ENCODE measurements at places on chromosomes 16 and 17.

- no peaks in the 10 kb centered on the region for H3K27me3 ChIP-seq
- H3K36me3 ChIP-seq = peaks cover 5% of the 10 kb centered on the region
- H3K4me3 ChIP-seq = no peak overlapping the region
- peaks cover 43% of the 10 kb centered on the region for H3K4me1 ChIP-seq
- peak overlapping the region; percentile 22 for H3K27ac ChIP-seq
These were observed 704.3 kb downstream of the MAF start for GRCh38 chr16:78896280-78896679.

DNA sequence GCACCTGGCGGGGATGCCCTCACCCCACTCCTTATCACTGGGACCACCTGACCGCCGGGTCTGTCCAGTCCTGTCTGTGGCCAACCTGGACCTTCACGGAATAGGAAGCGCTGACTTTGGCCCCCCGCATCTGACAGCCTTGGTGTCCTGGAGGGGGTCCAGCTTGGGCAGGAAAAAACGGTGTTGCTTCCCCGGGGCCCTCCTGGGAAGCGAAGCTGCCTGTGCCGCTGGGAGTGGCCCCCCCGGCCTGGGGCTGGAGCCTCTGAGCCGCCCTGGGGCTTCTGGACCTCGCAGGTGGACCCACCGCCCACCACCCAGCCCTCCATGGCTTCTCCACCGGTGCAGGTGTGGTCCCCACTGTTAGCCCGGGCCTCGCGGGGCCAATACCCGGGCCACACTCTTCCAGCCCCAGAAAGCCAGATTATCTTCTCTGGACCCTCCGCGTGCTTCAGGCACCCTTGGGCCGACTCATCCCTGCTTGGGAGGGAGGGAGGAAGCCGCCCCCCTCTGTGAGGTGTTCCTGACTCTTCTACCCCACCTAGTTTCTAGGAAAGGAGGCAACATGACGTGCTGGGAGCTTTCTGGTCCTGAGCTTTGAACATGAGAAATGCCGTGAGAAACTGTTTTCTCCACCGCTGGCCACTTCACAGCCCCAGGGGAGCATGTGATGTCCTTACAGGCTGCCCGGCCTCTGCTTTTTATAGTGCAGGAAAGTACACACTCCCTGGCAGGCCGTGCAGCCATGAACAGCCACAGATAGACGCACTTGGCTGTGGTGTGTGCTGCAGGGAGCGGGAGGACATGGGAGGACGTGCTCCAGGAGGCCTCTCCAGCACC is 1.1 kb downstream of the C1QTNF1 start:
- peaks cover 57% of the 10 kb centered on the region for H3K27me3 ChIP-seq
- DNase-seq = no peak
- H3K4me3 ChIP-seq = peak overlapping the region; percentile 36
- H3K36me3 ChIP-seq = no peaks in the 10 kb centered on the region
- peaks cover 6% of the 10 kb centered on the region for H3K4me1 ChIP-seq

- no peak overlapping the region for H3K4me3 ChIP-seq
- no peaks in the 10 kb centered on the region for H3K4me1 ChIP-seq
- H3K27ac ChIP-seq = no peak overlapping the region
- DNase-seq = no peak
- H3K27me3 ChIP-seq = peaks cover 6% of the 10 kb centered on the region
These were observed 159.8 kb upstream of the SDK2 start for GRCh38 chr17:73803964-73804435.

DNA sequence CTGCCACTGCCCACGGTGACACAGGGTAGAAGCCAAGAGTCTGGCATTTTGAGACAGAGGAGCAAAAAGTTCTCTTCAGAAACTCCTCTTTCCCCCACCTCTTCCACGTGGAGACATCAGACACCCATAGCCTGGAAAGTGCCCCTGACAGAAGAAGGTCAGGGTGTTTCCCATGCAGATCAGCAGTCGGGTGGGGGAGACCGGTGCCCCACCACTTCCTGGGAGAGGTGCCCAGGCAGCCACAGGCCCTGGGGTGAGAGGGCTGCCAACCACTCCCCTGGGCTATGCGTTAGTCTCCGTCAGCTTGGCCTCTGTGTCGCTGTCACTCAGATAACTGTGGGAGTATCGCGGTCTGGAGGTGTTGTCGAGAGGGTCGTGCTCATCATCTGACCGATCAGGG is 31.5 kb downstream of the PIPOX start:
- H3K4me1 ChIP-seq = no peaks in the 10 kb centered on the region
- no peaks in the 10 kb centered on the region for H3K27me3 ChIP-seq
- H3K36me3 ChIP-seq = no peaks in the 10 kb centered on the region
- DNase-seq = no peak

DNA sequence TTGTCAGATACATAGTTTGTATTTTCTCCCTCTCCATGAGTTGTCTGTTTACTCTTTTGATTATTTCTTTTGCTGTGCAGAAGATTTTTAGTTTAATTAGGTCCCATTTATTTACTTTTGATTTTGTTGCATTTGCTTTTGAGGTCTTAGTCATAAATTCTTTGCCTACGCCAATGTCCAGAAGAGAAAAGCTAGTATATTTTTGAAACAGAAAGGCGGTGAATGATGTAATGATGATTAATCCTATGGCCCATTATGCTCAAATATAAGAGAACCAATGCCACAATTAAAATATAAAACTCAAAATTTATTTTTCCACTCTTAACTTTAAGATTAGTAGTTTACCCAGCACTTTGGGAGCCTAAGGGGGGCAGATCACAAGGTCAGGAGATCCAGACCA is 59.8 kb upstream of the SMIM36 start:
- no peak overlapping the region for H3K4me3 ChIP-seq
- H3K4me1 ChIP-seq = no peaks in the 10 kb centered on the region
- no peak overlapping the region for H3K27ac ChIP-seq
- no peak for DNase-seq
- H3K27me3 ChIP-seq = peaks cover 21% of the 10 kb centered on the region

DNA sequence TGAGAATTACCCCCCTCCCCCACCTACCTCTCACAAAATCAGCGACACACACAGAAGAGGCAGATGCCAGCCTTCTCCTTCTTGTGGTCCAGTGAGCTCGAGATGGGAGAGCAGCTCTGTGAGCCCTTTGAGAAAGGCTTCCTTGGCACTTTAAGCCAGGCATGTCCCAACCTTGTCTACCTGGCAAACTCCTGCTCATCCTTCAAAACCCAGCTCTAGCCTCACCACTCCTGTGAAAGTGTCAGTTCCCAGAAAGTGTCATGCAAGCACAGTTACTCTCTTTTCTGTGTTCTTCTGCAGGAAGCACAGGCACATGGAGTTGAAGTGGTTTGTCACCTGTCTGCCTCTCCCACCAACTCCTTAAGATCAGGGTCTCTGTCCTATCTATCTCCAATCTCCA is 1.6 kb downstream of the TMEM98 start:
- no peaks in the 10 kb centered on the region for H3K36me3 ChIP-seq
- H3K27ac ChIP-seq = no peak overlapping the region
- DNase-seq = no peak
- H3K4me1 ChIP-seq = peaks cover 4% of the 10 kb centered on the region

DNA sequence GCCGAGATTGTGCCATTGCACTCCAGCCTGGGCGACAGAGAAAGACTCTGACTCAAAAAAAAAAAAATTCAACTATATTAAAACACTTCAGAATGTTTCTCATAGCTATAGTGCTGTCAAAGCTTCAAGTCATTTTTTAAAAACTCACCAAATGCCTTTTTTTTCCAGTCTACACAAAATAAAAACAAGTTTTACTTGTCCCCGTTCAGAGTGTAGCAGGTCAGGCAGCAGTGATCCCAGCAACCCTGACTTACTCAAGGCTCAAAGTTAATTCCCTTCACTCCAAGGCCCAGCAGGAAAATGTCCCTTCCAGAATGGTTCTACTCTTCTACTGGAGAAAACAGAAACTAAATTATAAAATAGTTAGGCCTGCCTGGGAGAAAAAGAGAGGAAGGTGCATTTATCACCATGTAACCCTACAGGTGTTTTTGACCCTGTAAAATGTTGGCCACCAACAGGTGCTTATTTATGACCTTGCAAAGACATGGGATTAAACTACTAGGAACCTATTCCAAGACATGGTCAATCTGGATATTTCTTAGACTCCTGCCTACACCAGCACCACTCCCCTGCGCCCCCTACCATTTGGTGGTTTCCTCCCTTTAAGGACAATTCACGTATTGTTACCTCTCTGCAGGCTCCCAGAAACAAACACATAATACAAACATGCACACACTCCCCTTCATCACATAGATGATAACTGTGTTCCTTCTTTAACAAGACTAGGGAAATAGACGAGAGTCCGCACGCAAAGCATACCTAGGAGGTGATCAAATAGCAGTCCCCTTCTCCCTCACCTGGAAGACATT is 5.4 kb downstream of the AMFR start:
- no peak overlapping the region for H3K27ac ChIP-seq
- H3K4me1 ChIP-seq = peaks cover 35% of the 10 kb centered on the region
- DNase-seq = no peak
- H3K36me3 ChIP-seq = peaks cover 3% of the 10 kb centered on the region
- H3K27me3 ChIP-seq = no peaks in the 10 kb centered on the region

- H3K27ac ChIP-seq = peak overlapping the region; percentile 98
- H3K4me1 ChIP-seq = peaks cover 51% of the 10 kb centered on the region
- peak overlapping the region; percentile 99 for H3K4me3 ChIP-seq
These were observed 1.4 kb downstream of the NFAT5 start for GRCh38 chr16:69566981-69567680.

DNA sequence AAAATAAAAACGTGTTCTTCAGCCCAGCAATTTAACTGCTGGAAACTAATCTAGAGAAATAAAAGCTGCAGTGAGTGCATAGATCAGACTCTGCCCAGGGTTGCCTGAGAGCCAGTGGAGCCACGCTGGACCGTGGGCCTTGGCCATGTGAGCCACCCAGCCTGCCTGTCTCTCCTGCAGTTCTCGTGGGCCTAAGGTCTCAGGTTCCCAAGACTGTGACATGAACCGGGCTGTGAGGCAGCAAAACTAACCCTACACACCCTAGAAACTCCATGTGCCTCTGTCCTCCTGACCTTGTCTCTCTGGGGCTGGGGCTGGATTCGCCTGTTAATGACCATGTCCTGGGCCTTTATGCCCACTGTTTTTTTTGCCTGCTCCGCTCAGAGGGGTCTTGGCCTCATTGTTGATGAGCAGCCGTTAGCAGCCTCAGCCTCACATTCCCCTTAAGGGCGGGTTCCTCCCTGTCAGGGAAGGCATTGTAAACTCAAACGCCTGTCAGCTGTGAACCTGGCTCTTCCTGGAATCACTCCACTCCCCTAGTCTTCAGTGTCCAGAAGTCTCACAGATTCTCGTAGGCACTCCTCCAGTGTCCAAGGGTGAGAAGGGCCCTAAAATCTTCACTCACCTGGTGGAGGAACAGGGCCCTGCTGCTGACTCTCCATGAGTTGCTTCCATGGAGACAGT is 16.9 kb downstream of the C16orf90 start:
- no peak overlapping the region for H3K27ac ChIP-seq
- no peak for DNase-seq
- H3K27me3 ChIP-seq = no peaks in the 10 kb centered on the region
- peaks cover 17% of the 10 kb centered on the region for H3K4me1 ChIP-seq
- H3K4me3 ChIP-seq = no peak overlapping the region

GRCh38 chr17:37088459-37088858 is 139.7 kb downstream of the AATF start:
- no peak overlapping the region for H3K4me3 ChIP-seq
- peak overlapping the region; percentile 61 for H3K27ac ChIP-seq
- H3K36me3 ChIP-seq = peaks cover 23% of the 10 kb centered on the region
- DNase-seq = peak; percentile 59

- no peaks in the 10 kb centered on the region for H3K27me3 ChIP-seq
- no peak overlapping the region for H3K27ac ChIP-seq
- H3K4me3 ChIP-seq = no peak overlapping the region
- no peaks in the 10 kb centered on the region for H3K4me1 ChIP-seq
- no peak for DNase-seq
These were observed 221.4 kb downstream of the CDH8 start for GRCh38 chr16:61814726-61815347.

DNA sequence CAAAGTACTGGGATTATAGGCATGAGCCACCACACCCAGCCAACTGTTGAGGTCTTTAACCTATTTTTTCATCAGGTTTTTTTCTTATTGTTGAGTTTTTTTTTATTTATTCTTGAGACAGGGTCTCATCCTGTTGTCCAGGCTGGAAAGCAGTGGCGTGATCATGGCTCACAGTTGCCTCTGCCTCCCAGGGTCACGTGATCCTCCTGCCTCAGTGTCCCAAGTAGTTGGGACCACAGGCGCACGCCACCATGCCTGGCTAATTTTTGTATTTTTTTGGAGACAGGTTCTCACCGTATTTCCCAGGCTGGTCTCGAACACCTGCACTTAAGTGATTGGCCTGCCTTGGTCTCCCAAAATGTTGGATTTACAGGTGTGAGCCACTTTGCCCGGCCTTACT is 95.9 kb downstream of the BCAS3 start:
- no peak for DNase-seq
- H3K4me3 ChIP-seq = no peak overlapping the region
- no peaks in the 10 kb centered on the region for H3K4me1 ChIP-seq
- no peaks in the 10 kb centered on the region for H3K36me3 ChIP-seq
- H3K27me3 ChIP-seq = no peaks in the 10 kb centered on the region
- H3K27ac ChIP-seq = no peak overlapping the region

GRCh38 chr16:87582216-87582965 is 19.9 kb upstream of the JPH3 start:
- no peak overlapping the region for H3K27ac ChIP-seq
- peaks cover 40% of the 10 kb centered on the region for H3K27me3 ChIP-seq
- no peak overlapping the region for H3K4me3 ChIP-seq
- DNase-seq = no peak
- no peaks in the 10 kb centered on the region for H3K4me1 ChIP-seq

GRCh38 chr16:48057048-48057447 is 98.7 kb downstream of the ABCC12 start:
- H3K4me1 ChIP-seq = no peaks in the 10 kb centered on the region
- peaks cover 32% of the 10 kb centered on the region for H3K27me3 ChIP-seq
- DNase-seq = no peak
- H3K4me3 ChIP-seq = no peak overlapping the region
- H3K27ac ChIP-seq = no peak overlapping the region

- no peak overlapping the region for H3K27ac ChIP-seq
- no peaks in the 10 kb centered on the region for H3K36me3 ChIP-seq
- peaks cover 28% of the 10 kb centered on the region for H3K27me3 ChIP-seq
- no peaks in the 10 kb centered on the region for H3K4me1 ChIP-seq
These were observed 41.3 kb downstream of the SLC47A1 start for GRCh38 chr17:19574956-19575355.

GRCh38 chr17:27499451-27500265 is 43.4 kb downstream of the KSR1 start:
- no peak overlapping the region for H3K27ac ChIP-seq
- no peaks in the 10 kb centered on the region for H3K27me3 ChIP-seq
- H3K4me1 ChIP-seq = peaks cover 11% of the 10 kb centered on the region

DNA sequence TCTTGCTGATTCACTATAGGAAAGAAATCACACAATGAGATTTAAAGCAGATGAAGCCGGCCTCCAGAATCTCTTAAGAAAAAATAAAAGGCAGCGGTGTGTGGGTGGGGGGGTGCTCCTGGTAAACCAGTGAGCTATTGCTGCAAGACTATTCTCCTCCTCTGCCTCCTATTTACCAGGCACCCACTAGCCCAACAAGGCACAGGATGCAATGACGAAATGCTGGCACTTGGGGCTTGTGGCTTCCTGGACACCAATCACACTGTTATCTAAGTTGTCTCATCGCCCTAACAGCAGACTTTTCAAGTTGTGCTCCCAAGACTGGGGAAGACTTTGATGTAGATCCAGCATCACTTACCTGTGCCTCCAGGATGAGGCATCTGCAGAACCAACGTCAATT is 50.2 kb upstream of the NDRG4 start:
- H3K36me3 ChIP-seq = no peaks in the 10 kb centered on the region
- no peak overlapping the region for H3K4me3 ChIP-seq
- H3K27ac ChIP-seq = no peak overlapping the region

Measured in activated CD8-positive, alpha-beta memory T cell treated with anti-CD3 and anti-CD28 coated beads, Interleukin-2, amount 10 ng/mL, durations not matched to agents 7 days and 5 days (primary cell).